CD4-positive, alpha-beta T cell treated with Interleukin-4 for 4 hours (primary cell): ENCODE measurements at places on chromosomes 16 and 17.

DNA sequence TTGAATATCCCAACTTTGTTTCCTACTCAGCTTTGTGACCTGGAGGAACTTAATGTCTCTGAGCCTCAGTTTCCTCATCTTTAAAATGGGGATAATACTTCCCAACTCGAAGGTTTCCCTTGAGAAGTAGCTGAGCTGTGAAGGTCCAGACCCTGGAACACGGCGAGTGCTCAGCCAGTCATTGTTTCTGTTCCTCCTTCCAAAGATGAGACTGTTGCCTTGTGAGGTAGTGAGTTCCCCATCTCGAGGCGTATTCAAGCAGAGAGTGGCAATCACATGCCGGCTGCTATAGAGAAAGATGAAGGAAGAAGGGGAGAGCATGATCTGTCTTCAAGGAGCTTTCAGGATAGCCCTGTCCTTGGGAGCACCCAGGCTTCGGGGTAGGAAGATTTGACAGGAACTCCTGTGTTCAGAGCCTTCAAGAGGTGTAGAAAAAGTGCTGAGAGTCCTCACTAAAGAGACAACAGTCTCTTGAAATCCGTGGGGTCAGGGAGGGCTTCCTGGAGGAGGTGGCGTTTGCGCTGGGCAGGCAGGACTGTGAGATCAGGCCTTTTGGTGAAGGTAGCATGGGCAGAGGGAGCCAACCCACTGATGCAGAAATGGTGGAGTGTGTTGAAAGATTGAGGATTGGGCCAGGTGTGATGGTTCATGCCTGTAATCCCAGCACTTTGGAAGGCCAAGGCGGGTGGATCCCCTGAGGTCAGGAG lies 27.2 kb downstream of the SPNS2 start:
- DNase-seq, result no peak

- no peak for DNase-seq
Observed at GRCh38 chr17:61381537-61381936, 18.1 kb upstream of the TBX2 start.

DNA sequence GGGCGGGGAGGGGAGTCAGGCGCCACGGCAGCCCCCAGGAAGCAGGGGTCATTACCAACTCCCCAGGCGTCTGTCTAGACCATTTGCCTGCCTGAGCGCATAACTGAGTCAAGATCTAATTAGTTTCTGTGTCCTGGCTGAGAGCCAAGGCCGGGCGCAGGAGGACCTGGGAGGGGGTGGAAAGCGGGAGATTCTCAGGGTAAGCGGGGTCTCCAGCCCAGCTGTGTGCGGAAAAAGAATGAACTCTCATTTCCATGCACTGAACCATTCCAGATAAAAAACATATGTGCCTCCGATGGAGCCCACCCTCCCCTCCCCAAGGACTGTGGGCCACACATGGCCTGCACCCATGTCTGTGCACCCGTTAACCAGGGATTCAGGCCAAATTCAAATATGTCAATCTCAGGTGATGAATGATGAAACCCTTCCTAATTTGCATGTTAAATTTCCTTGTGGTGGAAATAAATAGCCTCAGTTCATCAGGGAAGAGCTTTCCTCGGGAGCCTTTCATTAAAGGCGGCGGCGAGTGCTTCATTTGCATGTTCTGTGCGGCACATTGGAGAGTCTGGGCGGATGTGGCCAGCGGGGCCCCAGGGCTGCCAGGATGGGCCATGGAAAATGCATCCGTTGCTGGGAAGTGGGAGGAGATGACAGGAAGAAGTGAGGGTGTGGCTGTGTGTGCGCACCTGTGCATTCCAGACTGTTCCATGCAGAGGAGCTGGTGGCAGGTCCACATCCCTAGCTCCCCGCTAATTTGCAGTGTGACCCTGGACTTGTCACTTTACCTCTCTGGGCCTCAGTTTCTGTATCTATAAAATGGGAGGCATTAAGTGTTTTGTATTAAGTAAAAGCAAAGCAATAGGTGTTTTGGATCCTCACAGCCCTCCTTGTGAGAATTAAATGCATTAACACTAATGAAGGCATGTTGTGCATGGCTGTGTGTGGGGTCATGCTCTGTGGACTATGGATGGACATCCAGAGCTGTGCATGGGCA lies 151.1 kb downstream of the SDK2 start:
- DNase-seq, result no peak

DNA sequence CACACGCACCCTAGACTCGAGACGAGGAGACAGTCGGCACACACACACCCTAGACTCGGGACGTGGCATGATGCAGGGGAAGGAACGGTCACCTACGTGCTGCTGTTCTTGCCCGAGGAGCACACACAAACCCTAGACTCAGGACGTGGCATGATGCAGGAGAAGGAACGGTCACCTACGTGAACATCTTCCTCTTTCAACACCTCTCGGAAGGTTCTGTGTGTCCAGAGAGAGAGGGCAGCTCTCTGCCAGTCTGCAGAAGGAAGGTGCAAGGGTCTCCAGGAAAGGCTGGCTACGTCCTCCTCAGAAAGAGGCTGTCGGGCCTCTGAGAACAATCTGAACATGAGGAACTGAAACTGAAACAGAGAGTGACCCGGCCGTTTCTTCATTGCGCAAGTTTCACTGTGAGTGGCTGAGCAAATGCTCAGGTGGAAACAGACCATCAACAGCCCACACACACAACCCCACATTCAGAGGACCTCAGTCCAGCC lies 43.4 kb downstream of the ZNF276 start:
- peak; percentile 67 for DNase-seq

GRCh38 chr17:47297661-47298400 lies 25.9 kb upstream of the EFCAB13 start:
- no peak for DNase-seq

DNA sequence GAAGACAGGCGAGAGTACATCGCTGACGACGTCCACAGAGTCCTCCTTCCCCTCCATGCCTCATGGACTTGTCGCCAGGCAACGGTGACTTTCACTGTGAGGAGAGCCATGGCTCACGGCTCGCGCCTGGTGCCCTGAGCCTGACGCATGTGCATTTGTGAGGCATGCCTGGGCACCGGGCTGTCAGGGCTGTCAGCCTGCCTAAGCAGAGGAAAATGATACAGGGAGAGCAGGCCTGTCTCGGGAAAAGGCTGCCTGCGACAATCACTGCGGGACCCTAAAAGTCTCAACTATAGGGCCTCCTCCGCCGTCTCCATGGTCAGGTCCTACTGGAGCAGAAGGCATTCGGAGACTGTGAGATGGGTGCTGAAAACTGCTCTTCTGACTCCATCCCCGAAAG lies 135.5 kb upstream of the WSB1 start:
- DNase-seq, result no peak

GRCh38 chr16:87704754-87705353 lies 60.9 kb downstream of the KLHDC4 start:
- no peak for DNase-seq

DNA sequence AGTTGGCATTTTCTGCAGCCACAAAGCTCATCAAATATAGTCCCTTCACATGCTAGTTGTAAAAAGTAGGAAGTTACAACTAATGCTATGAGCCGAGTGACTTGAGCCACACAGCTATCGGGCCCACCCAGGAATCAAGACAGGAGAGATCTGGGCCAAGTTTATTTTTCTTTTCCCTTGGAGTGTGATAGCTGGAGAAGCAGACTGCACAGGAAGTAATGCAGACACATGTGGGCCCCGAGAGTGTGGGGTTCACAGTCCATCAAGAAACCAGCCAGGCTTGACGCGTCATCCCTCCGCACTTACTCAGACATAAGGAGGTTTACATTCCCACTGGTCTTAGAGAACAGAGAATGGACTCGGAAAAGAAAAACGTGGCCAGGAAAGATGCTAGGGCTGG lies 403.1 kb upstream of the CDH11 start:
- DNase-seq, result no peak

- DNase-seq, result no peak
Observed at GRCh38 chr17:33561569-33562334, 268.7 kb upstream of the ASIC2 start.

- DNase-seq, result no peak
Observed at GRCh38 chr16:82639263-82639662, 12.5 kb downstream of the CDH13 start.

- peak; percentile 25 for DNase-seq
Observed at GRCh38 chr17:7885367-7886226, 3.0 kb upstream of the CHD3 start.

GRCh38 chr16:89823087-89823823 lies 5.0 kb upstream of the SPIRE2 start:
- DNase-seq, result no peak

DNA sequence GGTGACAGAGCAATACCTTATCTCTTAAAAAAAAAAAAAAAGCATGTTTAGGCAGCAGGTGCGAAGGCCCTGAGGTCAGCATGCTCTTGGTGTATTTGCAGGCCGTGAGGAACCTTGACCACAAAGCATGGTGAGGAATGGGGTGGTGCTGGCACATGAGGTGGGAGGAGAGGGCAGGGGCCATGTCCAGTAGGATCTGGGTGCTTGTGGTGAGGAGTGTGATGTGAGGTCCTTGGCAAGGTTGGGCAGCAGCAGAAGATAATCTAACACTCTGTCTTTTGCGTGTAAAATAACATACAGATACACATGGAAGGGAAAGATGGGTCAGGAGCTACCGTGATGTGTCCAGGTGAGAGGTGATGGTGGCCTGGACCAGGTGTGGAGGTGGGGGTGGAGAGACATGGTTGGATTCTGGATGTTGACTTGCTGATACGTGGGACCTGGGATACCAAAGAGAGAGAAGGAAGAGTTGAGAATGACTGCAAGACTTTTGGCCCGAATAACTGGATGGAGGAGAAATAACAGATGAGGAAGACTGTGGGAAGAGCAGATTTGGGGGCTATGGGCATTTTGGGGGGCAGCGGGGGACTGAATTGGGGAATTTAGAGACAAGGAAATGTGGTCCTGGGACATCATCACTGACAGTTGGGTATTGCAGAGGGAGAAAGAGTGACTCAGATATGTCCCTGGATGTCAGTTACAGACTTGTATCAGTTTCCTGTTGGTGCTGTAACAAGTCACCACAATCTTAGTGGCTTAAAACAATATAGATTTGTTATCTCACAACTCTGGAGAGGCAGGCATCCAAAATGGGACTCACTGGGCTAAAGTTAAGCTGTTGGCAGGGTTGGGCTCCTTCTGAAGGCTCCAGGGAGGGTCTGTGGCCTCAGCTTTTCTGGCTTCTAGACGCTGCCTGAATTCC lies 274.9 kb downstream of the HAPSTR1 start:
- DNase-seq, result no peak

GRCh38 chr17:9666461-9667050 lies 21.2 kb downstream of the USP43 start:
- peak; percentile 2 for DNase-seq

- DNase-seq, result no peak
Observed at GRCh38 chr16:15575293-15576049, 67.5 kb downstream of the MARF1 start.

DNA sequence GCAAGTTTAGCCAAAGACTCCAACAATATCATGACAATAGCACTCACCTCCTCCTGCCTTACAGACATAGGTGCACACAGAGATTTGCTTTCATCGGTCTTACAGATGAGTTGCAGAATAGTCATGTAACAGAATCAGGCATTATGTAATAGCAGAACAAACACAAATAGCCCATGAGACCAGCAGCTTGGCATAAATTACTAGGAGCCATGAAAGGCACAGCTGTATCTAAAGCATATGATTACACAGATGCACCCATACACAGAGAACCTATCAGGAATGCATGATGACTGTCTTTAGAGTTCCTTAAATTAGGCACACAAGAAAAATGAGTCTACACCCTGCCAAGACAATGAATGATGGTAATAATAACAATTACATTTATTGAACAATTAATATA lies 342.0 kb upstream of the XYLT1 start:
- DNase-seq, result no peak

DNA sequence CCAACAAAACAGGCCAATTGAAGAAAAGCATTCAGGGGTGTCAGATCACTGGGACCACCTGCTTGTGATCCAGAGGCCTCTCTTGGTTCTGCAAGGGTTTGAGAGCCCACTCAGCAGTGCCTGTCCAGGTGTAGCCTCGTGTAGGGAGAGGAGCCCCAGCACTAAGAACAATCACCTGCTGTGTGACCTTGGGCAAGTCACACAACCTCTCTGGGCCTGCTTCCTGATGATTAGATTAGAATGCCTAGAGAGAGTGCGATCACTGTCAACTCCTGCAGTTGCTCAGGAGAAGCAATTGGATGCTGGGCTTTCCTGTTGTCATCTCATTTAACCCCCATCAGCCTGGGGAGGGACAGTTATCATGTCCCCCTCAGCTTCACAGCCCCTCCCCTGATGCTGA lies 10.2 kb downstream of the DLX3 start:
- DNase-seq, result no peak

DNA sequence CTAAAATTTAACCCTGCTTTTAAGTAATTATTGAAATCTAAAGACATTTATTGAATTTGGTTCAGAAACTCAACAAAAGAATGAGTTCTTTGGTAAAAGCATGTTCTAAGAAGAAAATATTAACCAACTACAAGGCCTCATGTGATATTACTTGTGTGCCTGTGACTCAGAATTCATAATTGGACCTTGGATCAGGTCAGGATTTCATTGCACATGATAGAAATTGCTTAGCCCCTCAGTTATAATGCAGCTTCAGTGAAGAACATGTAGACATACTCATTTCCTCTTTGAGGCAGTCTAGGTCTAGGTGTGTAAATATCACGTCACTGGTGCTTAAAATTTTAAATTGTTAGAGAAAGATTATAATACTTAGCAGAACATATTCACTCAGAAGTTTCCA lies 410.0 kb upstream of the SOX9 start:
- DNase-seq, result no peak

- DNase-seq, result no peak
Observed at GRCh38 chr16:65731833-65732232, 610.0 kb upstream of the CDH11 start.

GRCh38 chr17:78847052-78847451 lies 6.4 kb upstream of the USP36 start:
- no peak for DNase-seq

DNA sequence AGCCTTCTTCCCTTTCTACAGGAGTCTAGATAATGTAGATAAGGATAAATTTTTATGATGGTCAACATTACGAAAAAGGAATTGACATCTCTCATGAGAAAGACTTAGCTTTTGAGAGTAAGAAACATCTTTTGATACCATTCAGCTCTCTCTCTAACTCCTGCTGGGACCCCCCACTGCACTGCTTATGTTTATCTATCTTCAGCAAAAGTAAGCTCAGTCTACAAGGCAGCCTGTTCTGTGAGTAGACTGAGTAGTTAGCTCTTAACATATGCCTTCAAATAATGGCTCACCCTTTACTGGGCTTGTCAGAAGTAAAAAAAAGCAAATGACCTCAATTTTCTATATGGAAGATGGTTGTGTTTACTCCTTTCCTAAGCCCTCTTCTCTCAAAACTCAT lies 372.2 kb upstream of the CDH11 start:
- no peak for DNase-seq

GRCh38 chr16:88697831-88698615 lies 8.2 kb downstream of the RNF166 start:
- no peak for DNase-seq

GRCh38 chr17:51947160-51947735 lies 211.3 kb downstream of the CA10 start:
- DNase-seq, result no peak

- DNase-seq, result no peak
Observed at GRCh38 chr16:31071861-31072260, 2.2 kb downstream of the ZNF668 start.

GRCh38 chr17:75370286-75370915 lies 35.1 kb downstream of the GRB2 start:
- no peak for DNase-seq

- DNase-seq, result no peak
Observed at GRCh38 chr17:16975277-16975651, 3.3 kb upstream of the TNFRSF13B start.

- DNase-seq, result peak; percentile 2
Observed at GRCh38 chr16:8816967-8817655, 19.5 kb downstream of the PMM2 start.
